ENCODE measurements at places on chromosomes 1 and 21.

DNA sequence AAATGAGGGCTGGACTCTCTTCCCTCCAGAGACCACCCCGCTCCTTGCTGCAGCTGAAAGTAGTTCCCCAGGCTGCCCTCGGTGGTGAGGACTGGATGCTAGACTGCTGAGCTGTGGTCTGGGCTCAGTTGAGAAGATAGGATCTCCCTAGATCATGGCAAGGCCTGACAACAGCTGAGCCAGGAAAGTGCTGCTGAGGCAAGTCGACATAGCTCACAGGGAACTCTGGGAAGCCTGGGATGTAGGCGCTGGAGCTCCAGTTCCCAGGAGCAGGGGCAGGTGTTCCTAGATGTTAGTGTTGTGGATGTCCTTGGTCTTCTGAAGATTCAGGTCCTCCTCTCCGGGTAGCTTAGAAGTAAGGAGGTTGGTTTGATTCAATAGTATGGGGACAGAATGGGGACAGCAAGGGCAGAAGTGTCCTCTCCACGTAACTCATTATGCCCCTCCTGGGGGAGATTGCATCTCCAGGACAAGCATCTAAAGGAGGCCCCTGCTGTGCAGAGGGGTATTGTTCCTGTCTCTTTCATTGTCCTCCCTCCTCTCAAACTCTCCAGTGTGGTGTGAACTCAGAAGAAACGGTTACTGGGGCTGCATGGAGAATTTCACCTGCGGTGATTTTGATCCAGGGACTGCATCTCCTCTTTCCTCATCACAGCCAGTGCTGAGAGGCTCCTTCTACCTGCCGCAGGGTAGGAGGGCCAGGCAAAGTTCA lies 3.7 kb downstream of the CYB561D1 start:
- DNase-seq = no peak

DNA sequence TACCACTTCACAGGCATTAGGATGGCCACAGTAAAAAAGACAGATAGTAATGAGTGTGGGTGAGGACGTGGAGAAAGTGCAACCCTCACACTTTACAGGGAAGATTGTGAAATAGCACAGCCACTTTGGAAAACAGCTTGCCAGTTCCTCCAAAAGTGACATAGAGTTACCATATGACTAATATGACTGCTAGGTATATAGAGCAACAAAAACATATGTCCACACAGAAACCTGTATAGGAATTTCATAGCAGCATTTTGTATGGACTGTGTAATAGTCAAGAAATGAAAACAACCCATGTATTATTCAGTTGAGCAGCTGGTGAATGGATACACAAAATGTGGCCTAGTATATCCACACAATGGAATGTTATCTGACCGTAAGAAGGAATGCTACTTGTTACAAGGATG lies 30.4 kb upstream of the LBR start:
- DNase-seq = no peak

DNA sequence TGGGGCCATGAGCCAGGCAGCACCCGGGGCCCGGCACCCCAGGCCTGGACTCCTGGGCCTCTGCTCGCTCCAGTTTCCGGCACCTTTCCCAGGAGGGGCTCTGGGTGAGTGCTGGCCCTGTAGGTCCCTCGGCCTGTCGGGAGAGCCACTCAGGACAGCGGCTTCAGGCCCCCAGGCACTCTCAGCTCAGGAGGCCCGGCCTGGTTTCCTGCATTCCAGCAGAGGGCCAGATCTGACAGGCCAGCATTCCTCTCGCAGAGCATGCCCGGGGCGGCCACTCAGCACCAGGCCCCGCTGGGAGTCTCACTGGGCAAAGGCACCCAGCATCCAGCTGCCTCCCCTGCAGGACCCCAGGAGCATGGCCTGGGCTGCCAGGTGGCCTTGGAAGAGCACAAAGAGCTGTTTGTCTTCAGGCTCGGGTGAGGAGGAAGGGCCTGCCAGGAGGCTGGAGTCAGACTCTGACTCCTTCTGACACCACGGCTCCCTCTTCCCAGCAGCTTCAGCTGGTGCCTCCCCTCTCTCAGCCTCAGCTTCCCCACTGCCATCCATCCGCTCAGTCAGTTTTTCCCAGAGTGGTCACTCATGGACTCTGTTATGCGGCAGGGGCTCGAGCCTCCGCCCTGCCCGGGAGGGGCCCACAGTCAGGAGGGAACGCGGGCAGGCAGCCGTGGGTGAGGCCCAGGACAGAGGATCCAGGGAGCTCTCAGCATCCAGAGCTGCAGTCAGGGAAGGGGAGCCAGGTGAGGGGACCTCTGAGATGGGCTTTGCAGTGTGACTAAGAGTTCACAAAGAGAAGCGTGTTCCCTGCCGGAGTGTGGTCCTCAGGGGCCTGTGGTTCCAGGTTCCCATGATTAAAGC lies 51.7 kb downstream of the WNT9A start:
- DNase-seq = peak; percentile 80

DNA sequence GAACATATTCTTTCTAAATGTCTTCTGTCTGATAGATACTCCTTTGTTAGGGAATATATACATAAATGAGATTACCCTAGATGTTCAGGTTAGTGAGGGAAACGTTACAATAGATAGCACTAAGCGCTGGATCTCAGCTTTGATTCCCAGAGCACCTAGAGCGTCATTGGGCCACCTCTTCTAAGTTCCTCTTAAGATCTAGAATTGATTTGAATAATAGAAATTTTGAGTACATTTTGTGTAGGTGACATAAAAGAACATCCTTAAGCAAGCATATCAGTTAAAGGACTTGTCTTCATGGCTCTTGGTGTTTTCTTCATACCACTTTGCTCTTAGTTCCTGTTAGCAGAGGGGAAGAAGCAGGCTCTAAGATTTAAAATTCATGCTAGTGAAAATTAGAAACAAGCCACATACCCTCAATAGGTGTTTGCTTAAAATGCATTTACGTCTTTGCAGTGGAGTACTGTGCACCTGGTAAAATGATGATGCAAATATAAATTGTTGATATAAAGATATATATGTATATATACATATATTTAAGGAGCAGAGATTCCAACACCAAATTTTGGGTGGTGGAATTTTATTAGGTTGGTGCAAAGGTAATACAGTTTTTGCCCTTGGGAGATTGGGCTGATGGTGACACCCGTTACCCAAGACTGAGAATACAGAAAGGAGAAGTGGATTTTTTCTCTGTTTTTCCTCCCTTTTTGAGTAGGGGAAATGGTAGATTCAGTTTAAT lies 47.1 kb downstream of the DYRK1A start:
- DNase-seq = no peak

- DNase-seq = peak; percentile 89
Observed at GRCh38 chr1:36157115-36157903, 1.3 kb downstream of the MAP7D1 start.

- peak; percentile 73 for DNase-seq
Observed at GRCh38 chr1:8903908-8904650, 25.6 kb upstream of the ENO1 start.

- DNase-seq = no peak
Observed at GRCh38 chr1:245197121-245197520, 42.3 kb downstream of the KIF26B start.

- no peak for DNase-seq
Observed at GRCh38 chr21:17597680-17598079, 15.0 kb downstream of the BTG3 start.

GRCh38 chr1:12180315-12180714 lies 13.5 kb downstream of the TNFRSF1B start:
- DNase-seq = peak; percentile 93

GRCh38 chr1:10823000-10823401 lies 26.6 kb upstream of the CASZ1 start:
- peak; percentile 89 for DNase-seq

DNA sequence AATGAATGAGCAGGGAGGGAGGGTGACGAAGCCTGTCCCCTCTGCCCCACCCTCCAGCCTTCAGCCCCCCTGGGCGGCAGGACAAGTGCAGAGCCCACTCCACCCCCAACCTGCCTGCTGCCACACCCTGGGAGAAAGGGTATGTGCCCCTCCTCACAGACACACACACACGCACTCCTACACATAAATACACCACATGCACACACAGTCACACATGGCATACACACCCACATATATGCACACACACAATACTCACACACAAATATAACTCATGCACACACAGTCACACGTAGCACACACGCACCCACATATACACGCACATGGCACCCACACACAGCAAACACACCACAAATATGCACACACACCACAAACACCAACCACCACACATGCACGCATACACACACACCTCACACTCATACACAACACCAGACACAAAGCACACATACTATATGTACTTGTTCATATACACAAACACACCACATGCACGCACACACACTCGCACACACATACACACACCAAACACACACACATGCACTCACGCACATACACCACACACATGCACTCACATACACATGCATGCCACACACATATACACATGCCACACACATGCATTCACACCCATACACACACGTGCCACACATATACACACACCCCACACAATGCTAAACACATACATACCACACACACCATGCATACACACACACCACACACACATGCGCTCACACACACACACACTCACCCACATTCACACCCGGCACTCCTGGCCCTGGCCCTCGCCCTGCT lies 16.4 kb downstream of the ITGB2 start:
- no peak for DNase-seq

GRCh38 chr1:201709564-201710295 lies 119.2 kb upstream of the IPO9 start:
- no peak for DNase-seq

DNA sequence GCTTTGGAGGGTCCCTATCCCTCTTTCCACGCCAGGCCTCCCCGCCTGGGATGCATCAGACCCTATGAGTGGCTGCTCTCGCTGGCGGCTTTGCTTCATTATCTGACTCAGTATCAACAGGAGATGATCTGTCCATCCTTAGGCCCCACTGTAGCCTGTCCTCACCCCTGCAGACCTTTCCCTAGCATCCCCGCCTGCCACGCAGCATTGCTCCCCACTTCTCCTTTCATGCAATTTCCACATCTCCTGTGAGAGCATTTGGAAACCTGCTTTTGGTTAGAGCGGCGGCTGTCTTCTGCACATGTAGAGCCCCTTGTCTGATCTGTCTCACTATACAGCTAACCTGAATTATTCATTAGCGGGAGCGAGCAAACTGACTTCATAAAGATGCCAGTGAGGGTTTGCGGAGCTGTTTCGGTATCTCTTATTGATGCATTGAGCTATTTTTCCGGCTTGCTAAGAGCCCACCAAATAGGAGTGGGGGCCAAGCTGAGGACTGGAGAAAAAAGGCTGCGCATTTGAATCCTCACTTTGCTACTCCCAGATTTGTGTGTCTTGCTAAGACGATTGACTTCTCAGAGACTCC lies 40.0 kb upstream of the ATP2B4 start:
- DNase-seq = no peak

GRCh38 chr1:93676427-93676826 lies 5.2 kb downstream of the BCAR3 start:
- peak; percentile 81 for DNase-seq

GRCh38 chr1:54053745-54054437 lies 483 bp downstream of the TCEANC2 start:
- no peak for DNase-seq

DNA sequence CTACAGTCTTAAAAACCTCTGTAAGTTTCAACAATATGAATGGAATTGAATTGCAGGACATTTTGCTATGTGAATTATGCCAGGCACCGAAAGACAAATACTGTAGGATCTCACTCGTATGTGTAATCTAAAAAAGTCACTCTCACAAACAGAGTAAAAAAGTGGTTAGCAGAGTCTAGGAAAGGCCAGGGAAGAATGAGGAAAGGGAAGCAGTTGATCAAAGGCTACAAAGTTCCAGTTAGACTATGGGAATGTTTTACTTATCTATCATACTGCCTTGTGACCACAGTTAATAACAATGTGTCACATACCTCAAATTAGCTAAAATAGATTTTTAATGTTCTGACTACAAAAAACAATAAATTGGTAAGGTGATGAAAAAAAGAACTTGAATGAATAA lies 565.4 kb upstream of the BRINP3 start:
- no peak for DNase-seq

DNA sequence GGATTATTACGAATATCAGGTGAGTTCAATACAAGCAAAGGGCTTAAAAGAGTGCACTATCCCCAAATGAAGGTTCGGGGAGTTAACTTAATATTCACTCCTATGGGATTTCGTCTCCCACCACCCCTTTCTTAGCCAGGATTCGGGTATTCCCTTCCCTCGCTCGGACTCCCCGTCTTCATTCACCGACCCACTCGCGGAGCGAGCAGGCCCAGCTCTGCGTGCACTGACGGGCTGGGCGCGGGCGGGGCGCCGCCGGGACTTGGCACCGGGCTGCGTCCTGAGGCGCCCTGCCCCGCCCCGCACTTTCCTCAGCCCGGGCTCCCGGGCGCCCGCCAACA lies 7.7 kb upstream of the MPZL1 start:
- DNase-seq = no peak

- DNase-seq = no peak
Observed at GRCh38 chr1:19336543-19336942, 24.4 kb downstream of the SLC66A1 start.

DNA sequence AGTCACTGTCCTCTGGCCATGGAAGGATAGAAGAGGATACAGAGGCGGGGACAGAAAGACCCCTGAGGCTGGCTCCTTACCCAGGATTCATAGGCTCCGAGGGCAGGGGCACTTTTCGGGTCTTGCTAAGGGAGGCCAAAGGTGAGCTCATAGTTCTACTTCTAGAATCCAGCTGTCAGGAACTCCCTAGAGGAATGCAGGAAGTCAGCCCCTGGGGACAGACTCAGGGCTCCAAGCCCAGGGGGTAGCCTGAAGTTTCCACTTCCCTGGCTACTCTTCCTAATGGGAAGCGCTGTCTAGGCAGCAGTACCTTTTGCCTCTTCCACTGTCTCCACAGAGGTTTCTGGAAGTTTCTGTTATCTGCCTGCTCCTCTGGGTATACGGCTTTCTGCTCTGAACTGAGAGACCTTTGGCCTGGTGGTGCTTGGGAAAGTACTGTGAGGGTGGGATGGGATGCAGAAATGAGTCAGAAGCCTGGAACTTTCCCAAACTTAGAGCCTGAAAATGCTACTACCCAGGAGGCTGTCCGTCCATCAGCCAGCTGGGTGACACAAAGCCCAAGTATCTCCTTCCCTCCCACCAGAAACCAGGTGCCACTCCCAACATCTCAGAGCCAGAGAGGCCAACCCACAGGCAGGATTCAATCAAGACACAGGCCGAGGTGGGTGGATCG lies 3.6 kb downstream of the UBXN11 start:
- peak; percentile 84 for DNase-seq

- DNase-seq = peak; percentile 32
Observed at GRCh38 chr1:67815303-67816094, 17.8 kb downstream of the GNG12 start.

- no peak for DNase-seq
Observed at GRCh38 chr1:168636642-168637111, 60.3 kb downstream of the XCL1 start.

- no peak for DNase-seq
Observed at GRCh38 chr1:90534116-90534515, 183.0 kb downstream of the BARHL2 start.

GRCh38 chr1:53380296-53380695 lies 52.4 kb upstream of the LRP8 start:
- DNase-seq = no peak

All from lower leg skin (tissue), 4 donors.